Right lobe of liver (tissue), 6 donors: ENCODE measurements at places on chromosomes 7 and 10.
A peak's percentile ranks its signal among the peaks of the same experiment; 100 is the strongest.

DNA sequence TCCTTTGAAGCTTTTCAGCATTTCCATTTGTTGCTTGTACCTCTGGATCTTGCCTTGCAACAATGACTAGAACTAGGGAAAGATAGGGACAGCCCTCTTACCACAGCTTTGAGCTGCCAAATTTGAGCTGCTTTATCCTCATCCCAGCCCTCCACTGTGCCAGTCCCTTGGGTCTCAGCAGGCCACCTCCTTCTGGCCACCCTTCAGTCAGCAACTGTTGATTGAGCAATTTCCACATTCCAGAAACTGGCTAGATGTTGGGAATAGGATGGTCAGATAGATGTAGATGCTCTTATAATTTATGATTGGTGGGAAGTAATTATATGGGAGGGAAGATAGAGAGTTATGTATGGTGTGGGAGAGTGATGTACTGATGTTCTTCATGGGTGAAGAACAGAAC is 100.1 kb downstream of the ST7 start:
- DNase-seq, result no peak

- no peak for DNase-seq
Observed at GRCh38 chr7:112540839-112541577, 60.2 kb downstream of the LSMEM1 start.

DNA sequence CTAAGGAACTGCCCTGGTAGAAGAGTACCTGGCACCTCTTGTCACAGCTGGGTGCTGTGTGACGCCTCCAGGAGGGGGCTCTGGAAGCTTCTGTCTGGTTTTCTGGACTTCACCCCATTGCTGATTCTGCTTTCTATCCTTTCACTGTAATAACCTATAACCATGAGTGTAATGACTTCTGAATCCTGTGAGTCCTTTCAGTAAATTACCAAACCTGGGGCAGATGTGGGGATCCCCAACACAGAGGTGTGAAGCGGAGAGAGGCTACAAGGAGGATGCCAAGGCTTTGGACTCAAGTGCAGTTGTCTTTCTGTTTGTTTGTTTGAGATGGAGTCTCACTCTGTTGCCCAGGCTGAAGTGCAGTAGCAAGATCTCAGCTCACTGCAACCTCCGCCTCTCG is 143.7 kb downstream of the SFMBT2 start:
- no peak for DNase-seq

- no peak for DNase-seq
Observed at GRCh38 chr7:21983056-21983455, 37.4 kb upstream of the CDCA7L start.

DNA sequence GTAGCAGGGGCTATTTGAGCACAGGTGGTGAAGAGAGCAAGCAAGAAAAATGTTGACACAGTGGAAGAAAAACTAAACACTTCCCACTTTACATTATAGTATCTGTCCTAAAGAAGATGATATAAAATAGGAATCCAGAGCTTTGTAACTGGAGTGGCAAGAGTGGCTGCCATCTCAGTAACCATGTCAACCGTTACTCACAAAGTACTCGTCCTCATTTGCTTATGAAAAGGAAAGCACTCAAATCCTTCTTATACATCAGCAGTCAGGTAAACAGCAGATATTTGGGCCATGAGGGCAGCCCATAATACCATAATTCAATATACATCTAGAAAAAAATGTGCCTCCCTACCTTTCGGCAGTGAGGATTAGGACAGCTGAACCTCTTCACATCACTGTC is 70.1 kb downstream of the RNF216 start:
- DNase-seq, result no peak

GRCh38 chr7:147251751-147252325 is 1135.2 kb downstream of the CNTNAP2 start:
- no peak for DNase-seq

- no peak for DNase-seq
Observed at GRCh38 chr7:5367661-5368060, 56.0 kb downstream of the TNRC18 start.

- DNase-seq, result no peak
Observed at GRCh38 chr10:103936022-103936421, 18.0 kb upstream of the STN1 start.

- DNase-seq, result no peak
Observed at GRCh38 chr7:102111061-102112041, 175.3 kb upstream of the SH2B2 start.

DNA sequence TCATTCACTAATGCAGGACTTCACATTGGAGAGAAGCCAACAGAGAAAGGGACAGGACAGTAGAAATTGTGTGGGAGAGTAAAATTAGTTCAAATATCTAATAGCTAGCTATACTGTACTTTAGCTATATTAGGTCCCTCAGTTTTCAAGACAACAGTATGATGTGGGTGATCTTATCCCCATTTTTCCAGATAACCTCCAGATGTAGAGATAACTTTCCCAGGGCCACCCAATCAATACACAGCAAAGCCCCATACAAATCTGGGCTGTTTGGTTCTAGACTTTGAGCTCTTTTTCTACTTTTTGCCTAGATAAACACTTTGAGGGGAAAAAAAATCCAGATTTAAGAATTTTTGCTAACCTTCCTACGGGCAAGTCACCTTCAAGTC is 482 bp upstream of the CLDN12 start:
- DNase-seq, result no peak

DNA sequence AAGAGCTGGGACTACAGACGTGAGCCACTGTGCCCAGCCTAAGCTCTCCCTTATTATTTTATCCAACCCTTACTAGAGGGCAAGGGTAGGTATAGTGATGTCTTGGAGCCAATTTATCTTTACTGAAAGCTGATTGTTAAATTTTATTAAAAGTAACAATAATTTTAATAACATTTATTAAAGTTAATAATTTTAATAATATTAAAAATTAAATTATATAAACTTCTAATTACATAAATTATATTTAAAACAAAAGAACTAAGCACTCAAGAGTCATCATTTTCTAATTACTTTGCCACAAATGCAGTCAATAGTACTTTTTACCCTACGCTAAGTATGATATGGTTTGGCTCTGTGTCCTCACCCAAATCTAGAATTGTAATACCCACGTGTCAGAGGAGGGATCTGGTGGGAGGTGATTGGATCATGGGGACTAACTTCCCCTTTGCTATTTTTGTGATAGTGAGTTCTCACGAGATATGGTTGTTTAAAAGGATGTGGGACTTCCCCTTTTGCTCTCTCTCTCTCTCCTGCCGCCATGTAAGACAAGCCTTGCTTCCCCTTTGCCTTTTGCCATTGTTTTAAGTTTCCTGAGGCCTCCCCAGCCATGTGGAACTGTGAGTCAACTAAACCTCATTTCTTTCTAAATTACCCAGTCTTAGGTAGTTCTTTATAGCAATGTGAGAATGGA is 58.4 kb upstream of the ETV1 start:
- DNase-seq, result no peak

DNA sequence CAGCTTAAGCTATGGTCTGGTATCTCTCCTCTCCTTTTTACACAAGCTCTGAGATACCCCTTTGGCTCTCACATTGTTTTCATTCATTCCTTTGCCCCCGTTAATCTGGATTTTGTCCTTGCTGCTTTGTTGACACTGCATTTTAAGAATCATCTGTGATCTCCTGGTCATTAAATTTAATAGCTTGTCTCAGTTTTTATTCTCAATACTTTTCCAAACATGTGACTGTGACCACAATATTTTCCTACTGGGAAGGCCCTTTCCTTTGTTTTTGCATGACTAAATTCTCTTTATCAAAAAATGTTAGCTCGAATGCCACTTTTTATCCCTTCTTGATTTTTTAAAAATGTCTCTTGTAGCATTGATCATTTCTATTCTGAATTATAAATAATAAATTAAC is 171.2 kb downstream of the SUGCT start:
- DNase-seq, result no peak

- DNase-seq, result peak; percentile 62
Observed at GRCh38 chr7:157139111-157139809, 534 bp downstream of the UBE3C start.

DNA sequence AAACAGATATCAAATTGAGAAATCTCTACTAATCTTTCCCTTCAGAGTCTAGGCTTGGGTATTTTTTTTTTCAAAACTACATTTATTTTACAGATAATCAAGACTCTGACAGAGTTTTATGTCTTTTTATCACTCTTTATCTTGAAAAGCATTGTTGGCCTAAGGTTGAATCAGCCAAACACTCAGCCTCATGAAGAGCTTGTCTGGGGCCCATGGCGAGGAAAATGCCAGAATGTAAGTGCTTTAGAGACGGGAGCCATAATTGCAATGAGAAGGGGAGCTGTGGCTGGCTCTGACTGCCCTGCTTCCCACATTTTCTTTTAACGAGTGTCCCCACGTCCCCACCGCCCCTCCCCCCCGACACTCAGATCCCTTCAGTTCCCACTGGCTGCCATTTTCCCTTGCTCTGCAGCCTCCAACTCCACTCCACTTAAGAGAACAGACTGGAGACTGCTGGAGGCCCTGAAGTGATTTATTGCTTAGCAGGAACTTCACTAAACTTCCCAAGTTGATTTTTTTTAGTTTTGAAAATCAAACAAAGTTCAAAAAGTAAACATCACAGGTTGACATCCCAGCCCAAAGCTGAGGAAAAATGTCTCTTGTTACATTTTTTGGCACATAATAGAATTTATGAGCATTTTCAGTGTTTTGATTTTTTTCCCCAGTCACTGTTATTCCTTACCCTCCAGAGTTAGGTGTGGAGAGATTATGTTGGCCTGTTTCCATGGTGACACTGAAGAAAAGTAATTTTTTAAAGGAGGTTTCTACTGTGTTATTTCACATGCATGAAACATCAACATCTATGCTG is 637.5 kb upstream of the GALNT17 start:
- DNase-seq, result no peak

GRCh38 chr7:50864694-50865093 is 82.0 kb upstream of the GRB10 start:
- no peak for DNase-seq

DNA sequence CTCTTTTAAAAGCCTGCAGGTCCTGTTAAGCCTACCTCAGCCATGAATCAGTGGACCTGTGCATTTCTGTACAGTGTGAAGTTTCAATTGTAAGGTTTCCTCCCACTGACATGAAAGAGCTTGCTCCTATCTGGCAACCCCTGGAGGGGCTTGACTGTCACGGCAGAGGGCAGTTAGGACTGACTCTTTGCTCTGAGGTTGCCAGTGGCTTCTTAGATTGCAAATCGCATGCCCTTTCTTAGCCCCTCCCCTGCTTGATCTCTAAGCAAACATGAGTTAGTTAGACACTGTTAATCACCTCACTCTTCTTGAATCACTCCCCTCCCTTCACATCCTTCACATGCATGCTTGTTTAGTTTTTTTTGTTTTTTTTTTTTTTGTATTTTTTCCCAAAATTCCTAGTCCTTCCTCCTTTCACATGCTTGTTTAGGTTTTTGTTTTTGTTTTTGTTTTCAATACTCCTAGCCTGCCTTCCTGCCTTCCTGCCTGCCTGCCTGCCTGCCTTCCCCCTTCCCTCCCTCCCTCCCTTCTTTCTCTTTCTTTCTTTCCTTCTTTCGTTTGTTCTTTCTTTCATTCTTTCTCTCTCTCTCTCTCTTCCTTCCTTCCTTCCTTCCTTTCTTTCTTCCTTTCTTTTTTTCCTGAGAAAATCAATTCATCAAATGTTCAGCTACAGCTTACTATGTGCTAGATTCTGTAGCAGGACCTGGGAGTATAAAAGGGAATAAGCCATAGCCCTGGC is 6.0 kb upstream of the HIPK2 start:
- DNase-seq, result no peak

GRCh38 chr7:98203261-98203963 is 7.8 kb upstream of the BHLHA15 start:
- DNase-seq, result peak; percentile 38

DNA sequence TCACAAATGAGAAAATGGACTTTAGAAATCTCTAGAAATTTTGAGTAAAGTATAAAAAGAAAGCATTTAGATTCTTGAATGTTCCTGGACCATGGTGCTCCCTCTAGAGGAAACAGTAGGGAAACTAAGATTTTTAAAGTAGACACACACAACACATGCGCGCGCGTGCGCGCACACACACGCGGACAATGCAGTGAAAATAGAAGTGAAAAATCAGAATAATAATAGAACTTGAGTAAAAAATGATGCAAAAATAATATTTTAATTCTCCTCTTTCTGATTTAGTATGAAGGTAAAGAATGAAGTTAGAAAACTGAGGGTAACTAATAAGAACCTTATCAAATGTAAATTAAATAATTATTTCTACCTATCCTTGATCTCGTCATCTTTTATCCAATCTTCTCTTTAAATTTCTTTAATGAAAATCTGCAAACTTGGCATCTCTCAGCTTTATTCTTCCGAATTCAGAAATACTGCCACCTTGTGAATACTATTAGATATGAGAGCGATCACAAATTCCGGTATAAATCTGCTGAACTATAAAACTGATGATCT is 117.0 kb upstream of the AMPH start:
- DNase-seq, result no peak

DNA sequence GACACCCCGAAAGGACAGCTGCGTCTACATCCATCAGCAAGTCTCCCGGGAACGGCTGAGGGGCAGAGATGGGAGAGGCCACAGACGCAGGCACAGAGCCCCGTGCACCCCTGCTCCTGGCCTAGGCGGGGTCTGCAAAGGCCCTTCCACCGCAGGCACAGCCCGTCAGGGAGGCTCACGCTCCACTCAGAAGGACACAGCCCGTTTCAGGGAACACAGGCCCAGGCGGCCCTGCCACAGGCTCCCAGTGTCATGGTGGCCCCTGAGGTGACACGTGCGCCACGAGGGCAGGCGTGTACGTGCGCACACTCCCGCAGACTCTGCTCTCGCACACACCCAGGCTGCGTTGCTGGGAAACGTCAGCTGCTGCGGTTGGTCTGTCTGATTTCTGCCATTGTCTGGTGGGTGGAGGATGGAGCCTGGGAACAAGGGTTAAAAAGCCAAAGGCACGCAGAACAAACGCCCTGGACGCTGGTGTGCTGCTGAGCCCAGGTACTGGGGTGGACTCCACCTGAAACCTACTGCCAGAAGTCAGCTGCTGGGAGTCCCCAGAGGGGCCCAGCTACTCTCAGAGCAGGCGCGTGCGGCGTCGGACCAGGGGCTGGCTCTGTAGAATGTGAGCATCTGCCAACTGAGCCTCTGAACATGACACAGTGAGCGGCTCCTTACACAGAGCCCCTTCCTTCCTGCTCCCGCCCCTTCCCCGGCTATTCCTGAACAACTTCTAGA is 13.1 kb downstream of the GPER1 start:
- no peak for DNase-seq

- DNase-seq, result no peak
Observed at GRCh38 chr10:21687266-21688008, 153.4 kb downstream of the MLLT10 start.

DNA sequence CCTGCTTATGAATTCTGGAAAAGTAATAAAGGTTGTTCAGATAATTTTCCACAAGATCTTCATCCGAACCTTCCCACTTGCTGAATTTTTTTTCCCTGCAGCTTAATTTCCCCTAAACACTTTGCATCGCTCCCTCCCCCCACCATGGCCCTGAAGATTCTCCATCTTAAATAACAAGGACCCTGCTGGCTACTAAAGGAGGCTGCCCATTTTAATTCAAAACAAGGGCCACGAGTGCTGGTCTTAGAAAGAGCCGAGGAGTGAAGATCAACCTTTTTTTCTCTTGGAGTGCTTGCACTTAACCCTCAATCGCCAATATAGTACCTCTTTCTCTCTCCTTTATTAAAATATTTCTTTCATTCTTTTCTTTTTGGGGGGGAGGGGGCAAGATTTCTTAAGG is 9.2 kb upstream of the SP8 start:
- DNase-seq, result no peak

- no peak for DNase-seq
Observed at GRCh38 chr10:110914431-110914830, 4.5 kb downstream of the BBIP1 start.
